ENCODE measurements at places on chromosomes 3 and 15.

DNA sequence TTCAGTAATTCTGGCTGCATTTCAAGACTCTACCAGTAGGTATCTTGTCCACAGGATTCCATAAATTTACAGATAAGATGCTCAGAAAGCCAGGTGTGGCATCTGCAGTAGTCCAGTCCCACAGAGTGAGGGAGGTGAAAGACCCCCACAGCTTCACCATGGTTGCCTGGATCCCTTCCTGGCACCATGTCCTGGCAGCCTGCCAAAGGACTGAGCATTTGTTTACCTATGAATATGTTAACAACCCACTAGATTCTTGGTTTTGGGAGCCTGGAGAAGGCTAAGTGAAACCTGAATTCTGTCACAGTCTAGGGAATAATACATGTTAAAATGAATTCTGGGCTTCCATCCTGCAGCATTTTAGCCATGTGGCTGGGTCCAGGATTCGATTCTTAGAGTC is 14.9 kb downstream of the CHST2 start:
- no peaks in the 10 kb centered on the region for H3K36me3 ChIP-seq
- no peaks in the 10 kb centered on the region for H3K27me3 ChIP-seq
- no peak overlapping the region for H3K4me3 ChIP-seq
- DNase-seq, result no peak
- H3K4me1 ChIP-seq, result no peaks in the 10 kb centered on the region

- DNase-seq, result no peak
- no peak overlapping the region for H3K4me3 ChIP-seq
- no peaks in the 10 kb centered on the region for H3K4me1 ChIP-seq
Measured at GRCh38 chr3:81658322-81658997, 103.0 kb downstream of the GBE1 start.

- H3K27ac ChIP-seq, result no peak overlapping the region
- no peaks in the 10 kb centered on the region for H3K4me1 ChIP-seq
- no peak overlapping the region for H3K4me3 ChIP-seq
- no peak for DNase-seq
- H3K36me3 ChIP-seq, result no peaks in the 10 kb centered on the region
Measured at GRCh38 chr15:36696196-36696595, 116.8 kb downstream of the CDIN1 start.

- no peak for DNase-seq
- H3K36me3 ChIP-seq, result peaks cover 33% of the 10 kb centered on the region
Measured at GRCh38 chr3:123613543-123613942, 28.7 kb upstream of the HACD2 start.

- H3K27ac ChIP-seq, result no peak overlapping the region
- no peaks in the 10 kb centered on the region for H3K27me3 ChIP-seq
- no peak overlapping the region for H3K4me3 ChIP-seq
- H3K36me3 ChIP-seq, result peaks cover 19% of the 10 kb centered on the region
- DNase-seq, result no peak
Measured at GRCh38 chr3:10262027-10262426, 13.8 kb downstream of the TATDN2 start.

DNA sequence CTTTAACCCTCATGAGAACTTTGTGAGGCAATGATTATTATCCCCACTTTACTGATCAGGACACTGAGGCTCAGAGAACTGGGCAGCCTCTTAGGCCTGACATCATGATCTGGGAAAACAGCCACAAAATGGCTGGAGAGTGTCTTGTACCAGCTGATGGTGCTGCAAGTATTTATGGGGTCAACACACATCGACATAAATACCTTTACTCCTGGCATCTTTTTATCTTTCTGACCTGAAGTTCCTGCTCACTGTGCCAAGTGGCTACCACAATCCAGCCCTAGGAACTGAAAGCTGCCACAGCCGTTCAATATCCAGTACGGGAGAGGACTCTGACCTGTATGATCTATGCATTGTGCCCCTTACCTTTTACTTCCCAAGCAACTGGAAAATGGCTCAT is 29.2 kb upstream of the MUC13 start:
- H3K36me3 ChIP-seq, result peaks cover under 1% of the 10 kb centered on the region
- no peak for DNase-seq
- no peaks in the 10 kb centered on the region for H3K4me1 ChIP-seq

DNA sequence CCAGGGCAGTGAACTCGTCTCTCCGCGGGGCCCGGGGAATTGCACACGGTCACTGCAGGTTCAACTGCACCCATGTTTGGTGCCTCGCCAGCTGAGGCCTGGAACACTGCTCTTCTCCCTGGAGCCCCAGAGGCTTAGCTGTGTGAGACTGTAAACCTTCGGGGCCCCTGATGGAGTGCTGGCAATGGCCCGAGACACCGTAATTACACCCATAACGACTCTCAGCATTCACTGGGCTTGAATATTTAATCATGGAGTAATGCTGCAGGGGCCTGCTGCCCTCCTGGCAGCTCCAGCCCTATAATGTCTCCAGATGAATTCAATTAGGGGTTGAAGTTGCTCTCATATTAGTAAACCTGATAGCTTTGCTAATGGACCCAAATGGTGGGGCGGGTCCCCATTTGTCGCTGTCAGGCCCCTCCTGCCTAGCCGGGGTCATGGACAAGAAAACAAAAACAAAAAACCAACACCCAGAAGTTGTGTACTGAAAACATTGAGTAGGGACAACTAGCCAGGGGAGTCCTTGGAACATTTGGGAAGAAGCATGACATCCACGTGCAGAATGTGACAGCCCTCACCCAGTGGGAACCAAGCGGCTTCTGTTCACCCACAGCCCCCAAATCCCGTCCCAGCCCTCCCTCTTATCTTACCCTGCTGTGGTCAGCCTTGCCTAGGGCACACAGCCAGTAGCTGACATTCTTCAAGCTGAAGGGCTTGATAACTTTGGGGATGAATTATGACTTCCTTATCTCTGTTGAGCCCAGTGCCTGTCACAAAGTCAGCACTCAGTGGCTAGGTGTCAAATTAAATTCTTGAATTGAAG is 74.3 kb upstream of the SCN5A start:
- H3K27me3 ChIP-seq, result no peaks in the 10 kb centered on the region
- no peak for DNase-seq
- peaks cover 10% of the 10 kb centered on the region for H3K4me1 ChIP-seq
- peak overlapping the region; percentile 54 for H3K27ac ChIP-seq
- no peaks in the 10 kb centered on the region for H3K36me3 ChIP-seq
- H3K4me3 ChIP-seq, result no peak overlapping the region

DNA sequence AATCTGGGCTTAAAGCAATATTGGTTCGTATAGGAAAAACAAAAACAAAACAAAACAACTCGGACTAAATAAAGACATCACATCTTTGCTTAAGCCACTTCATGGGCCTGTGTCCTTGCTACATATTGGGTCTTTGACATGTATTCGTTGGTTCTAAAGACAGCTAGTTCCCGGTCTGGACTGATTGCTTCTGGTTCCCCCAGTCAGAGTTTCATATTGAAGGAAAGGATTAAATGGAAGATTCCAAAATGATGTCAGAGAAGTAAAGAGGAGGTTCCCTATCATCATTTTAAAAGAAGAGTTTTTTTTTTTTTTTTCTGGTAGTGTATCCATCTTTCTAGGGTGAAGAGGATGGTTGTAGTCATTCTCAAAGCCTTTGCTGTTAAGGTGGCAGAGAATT is 2.3 kb downstream of the OXSR1 start:
- H3K27me3 ChIP-seq, result no peaks in the 10 kb centered on the region
- no peaks in the 10 kb centered on the region for H3K36me3 ChIP-seq
- H3K4me3 ChIP-seq, result peak overlapping the region; percentile 97
- no peak for DNase-seq

- H3K4me3 ChIP-seq, result no peak overlapping the region
- H3K27me3 ChIP-seq, result no peaks in the 10 kb centered on the region
- H3K27ac ChIP-seq, result no peak overlapping the region
- H3K4me1 ChIP-seq, result no peaks in the 10 kb centered on the region
- H3K36me3 ChIP-seq, result no peaks in the 10 kb centered on the region
Measured at GRCh38 chr3:71873093-71873611, 88.2 kb upstream of the PROK2 start.

- no peaks in the 10 kb centered on the region for H3K36me3 ChIP-seq
- no peak overlapping the region for H3K4me3 ChIP-seq
- H3K27ac ChIP-seq, result no peak overlapping the region
- peak; percentile 51 for DNase-seq
Measured at GRCh38 chr15:66885281-66885915, 180.0 kb upstream of the SMAD3 start.

GRCh38 chr3:37907906-37908305 is 46.2 kb downstream of the CTDSPL start:
- H3K4me1 ChIP-seq, result peaks cover 9% of the 10 kb centered on the region
- H3K36me3 ChIP-seq, result no peaks in the 10 kb centered on the region
- H3K27ac ChIP-seq, result no peak overlapping the region
- H3K27me3 ChIP-seq, result no peaks in the 10 kb centered on the region

DNA sequence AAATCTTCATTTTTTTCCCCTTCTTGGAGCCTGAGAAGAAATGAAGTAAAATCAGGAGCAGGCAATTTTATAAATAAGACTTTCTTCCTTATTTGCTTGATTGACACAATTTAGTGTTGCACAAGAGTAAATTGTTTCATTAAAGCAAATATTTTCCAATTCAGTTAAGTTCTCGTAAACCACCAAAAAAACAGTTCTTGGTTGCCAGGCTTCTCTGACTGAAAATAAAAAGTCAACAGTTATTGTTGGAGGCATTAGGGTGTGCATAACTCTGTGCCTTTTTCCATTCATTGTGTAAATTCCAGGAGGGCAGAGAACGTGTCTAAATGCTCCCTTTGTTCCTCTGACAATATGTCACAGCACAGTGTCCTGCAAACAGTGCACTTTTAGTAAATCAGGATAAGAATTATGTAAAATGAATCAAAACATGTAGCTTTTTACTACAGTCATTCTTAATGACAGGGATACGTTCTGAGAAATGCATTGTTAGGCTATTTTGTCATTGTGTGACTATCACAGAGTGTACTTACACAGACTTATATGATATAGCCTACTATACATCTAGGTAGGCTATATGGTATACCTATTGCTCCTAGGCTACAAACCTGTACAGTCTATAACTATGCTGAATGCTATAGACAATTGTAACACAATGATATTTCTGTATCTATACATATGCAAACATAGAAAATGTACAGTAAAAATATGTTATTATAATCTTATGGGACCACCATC is at the start of gene CP:
TSS of gene CP (minus strand) at position 47 of the 735 bp plus-strand sequence. CDS start at position 10, 37 bp downstream.
- H3K27ac ChIP-seq, result no peak within 1 kb of the TSS
- no peaks in the 10 kb centered on the region for H3K27me3 ChIP-seq
- no peaks in the 10 kb centered on the region for H3K4me1 ChIP-seq
- no peak for DNase-seq

DNA sequence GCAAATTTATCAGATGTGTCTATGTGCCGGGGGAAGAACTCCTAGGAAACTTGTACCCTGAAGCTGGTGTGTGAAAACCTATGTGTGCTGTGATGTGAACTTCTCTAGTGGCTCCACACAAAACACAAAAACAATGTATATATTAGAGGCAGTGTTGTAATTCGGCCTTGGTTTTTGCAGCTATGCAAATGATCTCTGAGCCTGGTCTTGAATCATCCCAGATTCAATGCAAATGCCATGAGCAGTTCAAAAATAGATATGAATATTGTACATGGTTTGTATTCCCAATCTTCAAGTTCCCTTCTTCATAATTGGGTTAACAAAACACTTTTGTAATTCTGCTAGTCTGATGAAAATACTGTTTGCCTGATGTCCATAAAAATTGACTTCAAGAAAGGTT is 152.6 kb downstream of the MFSD1 start:
- no peaks in the 10 kb centered on the region for H3K27me3 ChIP-seq
- no peak for DNase-seq
- H3K27ac ChIP-seq, result no peak overlapping the region
- no peak overlapping the region for H3K4me3 ChIP-seq
- no peaks in the 10 kb centered on the region for H3K36me3 ChIP-seq

GRCh38 chr3:153970047-153970446 is 151.1 kb upstream of the ARHGEF26 start:
- no peaks in the 10 kb centered on the region for H3K27me3 ChIP-seq
- H3K4me1 ChIP-seq, result no peaks in the 10 kb centered on the region
- no peak for DNase-seq
- H3K36me3 ChIP-seq, result no peaks in the 10 kb centered on the region
- no peak overlapping the region for H3K4me3 ChIP-seq

- H3K36me3 ChIP-seq, result peaks cover 26% of the 10 kb centered on the region
- no peak overlapping the region for H3K4me3 ChIP-seq
- H3K27me3 ChIP-seq, result no peaks in the 10 kb centered on the region
- H3K4me1 ChIP-seq, result no peaks in the 10 kb centered on the region
- DNase-seq, result no peak
Measured at GRCh38 chr3:58288011-58288728, 17.9 kb upstream of the RPP14 start.

- H3K4me1 ChIP-seq, result no peaks in the 10 kb centered on the region
- no peaks in the 10 kb centered on the region for H3K36me3 ChIP-seq
- H3K4me3 ChIP-seq, result no peak overlapping the region
- DNase-seq, result no peak
- H3K27ac ChIP-seq, result no peak overlapping the region
- H3K27me3 ChIP-seq, result no peaks in the 10 kb centered on the region
Measured at GRCh38 chr3:50930371-50931208, 255.9 kb downstream of the DOCK3 start.

DNA sequence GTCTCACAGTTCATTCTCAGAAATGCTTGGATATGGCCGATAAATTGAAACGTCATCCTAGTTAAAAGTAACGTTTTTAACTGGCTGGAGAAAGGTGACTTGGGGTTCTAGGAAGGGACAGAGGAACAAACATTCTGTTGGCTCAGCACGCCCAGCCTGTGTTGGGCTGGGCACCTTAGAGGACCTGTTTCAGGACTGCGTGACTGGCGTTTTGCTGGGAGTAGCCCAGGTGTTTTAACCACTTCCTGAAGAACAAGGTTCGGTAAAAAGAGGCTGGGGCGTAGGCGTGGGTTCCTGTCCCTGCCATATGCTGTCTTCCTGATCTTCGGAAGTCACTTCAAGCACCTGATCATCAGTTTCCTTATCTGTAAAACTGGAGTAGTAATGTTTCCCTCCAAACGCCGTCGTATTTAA is 1.1 kb upstream of the TLNRD1 start:
- H3K36me3 ChIP-seq, result peaks cover 15% of the 10 kb centered on the region
- peak; percentile 59 for DNase-seq
- H3K27ac ChIP-seq, result peak overlapping the region; percentile 93
- no peaks in the 10 kb centered on the region for H3K27me3 ChIP-seq
- H3K4me3 ChIP-seq, result peak overlapping the region; percentile 92
- peaks cover 17% of the 10 kb centered on the region for H3K4me1 ChIP-seq

DNA sequence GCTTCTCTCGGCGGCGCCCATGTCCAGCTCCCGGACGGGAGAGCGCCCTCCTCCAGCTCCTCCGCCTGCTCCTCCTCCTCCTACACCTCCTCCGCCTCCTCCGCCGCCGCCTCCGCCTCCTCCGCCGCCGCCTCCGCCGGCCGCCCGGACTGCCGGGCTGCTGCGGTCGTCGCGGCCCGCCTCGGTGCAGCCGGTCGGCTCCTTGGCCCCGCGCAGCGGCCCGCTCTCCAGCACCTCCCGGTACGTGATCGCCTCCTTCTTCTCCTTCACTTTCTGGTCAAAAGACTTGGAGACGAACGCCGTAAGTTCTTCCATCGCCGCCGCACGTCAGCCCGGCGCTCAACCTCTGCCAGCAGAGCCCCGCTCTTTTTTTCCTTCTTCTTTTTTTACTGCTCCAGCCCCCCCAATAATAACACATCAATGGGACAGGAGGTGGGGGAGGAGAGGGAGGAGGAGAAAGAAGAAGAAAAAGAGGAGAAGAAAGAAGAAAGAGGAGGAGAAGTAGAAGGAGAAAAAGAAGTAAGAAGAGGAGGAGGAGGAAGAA is 438 bp downstream of the SHOX2 start:
- H3K36me3 ChIP-seq, result no peaks in the 10 kb centered on the region
- peak overlapping the region; percentile 60 for H3K4me3 ChIP-seq
- DNase-seq, result peak; percentile 64
- H3K4me1 ChIP-seq, result peaks cover 7% of the 10 kb centered on the region
- peak overlapping the region; percentile 46 for H3K27ac ChIP-seq

Data from ascending aorta (tissue), 2 donors.